Activated T-cell treated with anti-CD3 and anti-CD28 coated beads, Interleukin-2, amount 50 U/mL, for 72 hours (primary cell): ENCODE measurements at places on chromosomes 5 and 9.

- DNase-seq: peak; percentile 33
Measured at GRCh38 chr5:112691758-112692157, 45.9 kb upstream of the APC start.

DNA sequence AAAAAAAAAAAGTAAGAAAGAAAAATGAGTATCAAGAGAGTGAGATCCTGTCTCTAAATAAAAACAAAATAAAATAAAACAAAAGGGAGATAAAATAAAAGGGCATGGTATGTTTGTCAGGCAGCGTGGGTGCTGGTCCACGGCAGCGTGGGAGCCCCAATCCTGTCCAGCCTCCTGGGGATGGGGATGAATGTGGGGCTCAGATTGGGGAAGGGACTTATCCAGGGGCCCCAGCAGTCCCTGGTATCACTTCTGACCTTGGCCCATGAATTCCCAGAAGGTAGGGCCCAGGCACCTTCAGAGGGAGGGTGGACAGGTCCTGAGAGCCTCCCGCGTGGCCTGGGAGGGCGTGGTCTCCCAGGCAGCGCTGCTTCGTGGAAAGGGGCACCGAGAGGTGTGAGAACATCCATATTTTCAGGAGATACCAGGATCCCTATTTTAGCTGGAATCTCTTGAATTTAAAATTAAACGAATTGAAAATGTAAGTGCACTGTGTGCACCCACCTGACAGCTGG, 71.2 kb downstream of the ZNF354C start:
- DNase-seq: no peak

- no peak for DNase-seq
Measured at GRCh38 chr5:74587300-74587699, 53.2 kb downstream of the ENC1 start.

DNA sequence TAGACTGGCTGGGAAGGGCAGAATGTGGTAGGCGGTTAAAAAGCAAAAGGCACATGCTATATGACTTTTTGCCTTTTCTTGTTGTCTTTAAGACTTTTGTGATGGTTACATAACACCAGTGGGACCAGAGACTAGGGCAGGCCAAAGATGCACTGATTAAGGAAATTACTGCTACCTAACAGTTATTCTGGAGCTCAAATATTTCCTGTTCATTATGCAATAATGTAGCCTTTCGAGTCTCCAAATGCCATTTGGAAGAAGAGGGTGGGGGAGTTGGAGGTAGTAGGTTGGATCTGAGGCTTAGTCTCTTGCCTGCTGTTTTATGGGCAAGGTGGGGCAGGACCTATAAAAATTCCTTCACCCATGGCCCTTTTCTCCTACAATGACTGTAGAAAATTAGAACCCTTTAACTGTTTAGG, 51.7 kb downstream of the SH3GL2 start:
- DNase-seq: no peak

DNA sequence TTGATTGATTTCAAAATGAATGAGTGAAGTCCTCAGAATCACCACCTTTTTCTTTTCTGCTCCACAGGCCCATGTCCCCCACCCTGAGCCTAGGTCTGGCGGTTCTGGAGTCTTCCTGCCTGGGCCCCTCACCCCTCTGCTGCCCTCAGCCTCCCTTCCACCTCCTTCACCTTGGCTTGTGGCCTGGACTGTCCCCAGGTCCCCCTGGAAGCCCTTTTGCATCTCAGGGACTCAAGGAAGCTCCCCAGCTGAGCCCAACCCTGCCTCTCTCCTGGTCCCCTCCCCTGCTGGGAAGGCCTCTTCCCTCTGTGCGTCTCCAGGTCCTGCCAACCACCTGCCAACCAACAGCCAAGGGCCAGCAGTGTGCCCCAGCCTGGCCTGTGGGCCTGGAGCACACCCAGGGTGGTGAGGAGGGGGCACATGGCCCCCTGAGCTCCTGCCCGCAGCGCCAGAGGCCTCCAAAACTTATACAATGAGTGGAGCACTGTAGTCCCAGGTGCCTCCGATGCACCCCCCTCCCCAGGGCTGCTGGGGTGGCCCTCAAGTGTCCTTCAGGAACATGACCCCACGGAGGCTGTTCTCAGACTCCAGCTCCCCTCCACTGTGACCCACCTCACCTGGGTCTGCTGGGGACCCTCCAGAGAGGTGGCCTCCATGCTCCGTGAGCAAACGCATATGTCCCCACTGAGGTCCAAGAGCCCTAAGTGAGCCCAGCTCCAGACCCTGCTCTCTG, 20.3 kb downstream of the GLT6D1 start:
- DNase-seq: no peak

DNA sequence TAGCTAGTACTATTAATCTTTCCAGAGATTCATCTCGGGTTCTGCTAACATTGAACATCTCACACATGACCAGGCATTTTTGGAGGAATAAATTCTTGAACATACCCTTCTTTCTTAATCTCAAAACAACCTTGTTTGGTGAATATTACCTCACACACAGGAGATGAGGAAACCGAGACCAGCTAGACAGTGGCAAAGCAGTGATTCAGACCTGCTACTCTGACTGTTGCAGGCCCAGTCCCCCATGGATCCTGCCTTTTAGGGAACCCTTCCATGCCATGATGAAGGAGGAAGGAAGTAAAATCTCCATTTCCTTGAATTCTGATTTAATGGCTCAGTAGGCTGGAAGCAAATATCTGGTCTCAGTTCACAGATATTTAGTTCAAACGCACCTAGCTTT, 2.6 kb downstream of the PCSK5 start:
- no peak for DNase-seq

DNA sequence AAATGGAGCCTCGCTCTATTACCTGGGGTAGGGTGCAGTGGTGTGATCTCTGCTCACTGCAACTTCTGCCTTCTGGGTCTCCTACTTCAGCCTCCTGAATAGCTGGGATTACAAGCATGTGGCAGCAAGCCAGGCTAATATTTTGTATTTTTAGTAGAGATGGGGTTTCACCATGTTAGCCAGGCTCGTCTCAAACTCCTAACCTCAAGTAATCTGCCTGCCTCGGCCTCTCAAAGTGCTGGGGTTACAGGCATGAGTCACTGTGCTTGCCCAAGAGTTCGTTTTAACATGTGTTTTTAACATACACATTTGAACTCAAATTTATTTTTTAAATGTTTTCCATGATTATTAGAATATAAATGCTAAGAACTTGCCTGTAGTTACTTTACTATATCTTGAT, 34.2 kb downstream of the MARCHF6 start:
- DNase-seq: no peak

GRCh38 chr5:180862645-180863044, 1.6 kb upstream of the ZFP62 start:
- DNase-seq: no peak

DNA sequence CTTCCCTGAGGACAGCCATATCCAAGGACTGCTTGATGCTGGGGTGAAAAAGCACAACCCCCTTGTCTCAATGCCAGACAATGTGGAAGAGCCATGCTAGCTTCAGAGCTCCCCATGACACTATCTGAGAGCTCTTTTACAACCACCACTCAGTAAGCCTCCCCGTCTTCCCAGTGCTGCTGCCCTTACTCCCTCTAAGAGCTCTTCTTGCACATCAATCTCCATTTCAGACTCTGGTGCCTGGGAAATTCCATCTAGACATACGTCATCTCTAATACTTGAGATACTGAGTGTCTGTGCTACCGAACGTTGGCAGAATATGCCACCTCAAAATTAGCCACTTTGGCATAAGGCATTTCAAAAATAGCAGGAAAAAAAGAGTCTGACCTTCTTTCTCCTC, 94.5 kb downstream of the EDIL3 start:
- DNase-seq: no peak

DNA sequence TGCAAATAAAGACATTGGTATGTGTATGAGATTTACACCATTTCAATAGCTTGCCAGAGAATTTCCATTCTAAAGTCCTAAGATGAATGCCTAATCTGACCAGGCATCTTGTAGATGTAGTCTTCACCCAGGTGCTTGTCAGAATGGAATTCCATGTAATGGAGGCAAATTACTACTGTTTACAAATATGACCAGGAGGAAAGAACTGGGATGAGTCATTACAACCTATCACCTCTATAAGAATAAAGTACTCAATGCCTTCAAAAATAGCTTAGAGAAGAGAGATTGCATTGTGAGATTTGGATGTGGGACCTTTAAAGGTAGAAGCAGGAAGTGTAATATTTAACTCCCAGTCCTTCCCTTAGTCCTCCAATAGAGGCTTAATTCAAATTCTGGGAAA, 507.0 kb upstream of the PTGER4 start:
- DNase-seq: no peak

DNA sequence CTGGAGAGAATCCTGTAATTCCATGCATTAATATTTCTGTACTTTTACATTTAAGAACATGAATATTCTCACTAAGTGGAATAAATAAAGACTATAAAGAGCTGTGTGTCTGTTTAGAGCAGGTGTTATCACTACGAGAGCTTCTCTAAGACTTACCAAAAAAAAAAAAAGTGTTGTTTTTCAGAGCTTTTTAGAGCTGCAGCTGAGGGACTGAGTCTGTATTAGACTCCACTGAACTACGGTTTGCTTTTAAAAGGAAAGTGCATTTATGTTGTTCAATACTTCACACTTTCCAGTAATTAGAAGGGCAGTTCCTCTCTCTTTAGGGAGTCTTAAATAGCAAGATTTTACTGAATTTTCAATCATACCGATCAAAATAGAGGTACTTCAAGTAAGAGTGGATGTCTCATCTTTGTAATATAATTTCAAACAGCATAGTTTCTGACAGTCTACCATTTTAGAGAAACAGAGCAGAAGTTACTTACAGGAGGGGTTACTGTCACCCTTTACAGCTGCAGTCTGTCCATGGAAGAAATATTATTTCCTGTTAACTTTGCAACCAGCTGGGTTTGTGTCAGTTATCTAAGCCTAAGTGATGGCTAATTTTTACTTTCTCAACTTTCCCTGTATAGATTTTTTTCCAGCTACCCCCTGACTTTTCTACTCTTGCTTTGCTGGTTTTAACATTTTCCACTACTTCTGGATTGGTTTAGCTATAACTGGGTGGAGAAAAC, 2.4 kb downstream of the SYK start:
- DNase-seq: no peak

DNA sequence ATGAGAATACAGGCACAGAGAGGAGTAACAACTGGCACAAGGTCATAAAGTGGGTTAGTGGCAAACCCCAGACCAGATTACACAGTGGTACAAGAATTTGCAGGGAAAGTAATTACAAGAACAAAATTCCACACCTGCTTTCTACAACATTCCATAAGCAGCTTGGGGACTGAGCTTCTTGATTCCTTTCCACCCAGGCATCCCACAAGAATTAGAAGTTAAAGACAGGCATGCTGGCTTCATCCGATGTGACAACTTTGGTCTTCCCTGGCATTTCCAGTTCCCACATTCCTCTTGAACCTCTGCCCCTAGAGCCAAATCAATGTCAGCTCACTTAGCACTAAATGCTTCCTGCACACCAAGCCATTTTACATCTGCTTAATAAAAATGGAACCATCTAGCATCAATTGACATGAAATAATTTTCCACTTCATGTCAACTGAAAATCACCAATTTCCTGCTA, 435.8 kb upstream of the PAPPA start:
- no peak for DNase-seq

DNA sequence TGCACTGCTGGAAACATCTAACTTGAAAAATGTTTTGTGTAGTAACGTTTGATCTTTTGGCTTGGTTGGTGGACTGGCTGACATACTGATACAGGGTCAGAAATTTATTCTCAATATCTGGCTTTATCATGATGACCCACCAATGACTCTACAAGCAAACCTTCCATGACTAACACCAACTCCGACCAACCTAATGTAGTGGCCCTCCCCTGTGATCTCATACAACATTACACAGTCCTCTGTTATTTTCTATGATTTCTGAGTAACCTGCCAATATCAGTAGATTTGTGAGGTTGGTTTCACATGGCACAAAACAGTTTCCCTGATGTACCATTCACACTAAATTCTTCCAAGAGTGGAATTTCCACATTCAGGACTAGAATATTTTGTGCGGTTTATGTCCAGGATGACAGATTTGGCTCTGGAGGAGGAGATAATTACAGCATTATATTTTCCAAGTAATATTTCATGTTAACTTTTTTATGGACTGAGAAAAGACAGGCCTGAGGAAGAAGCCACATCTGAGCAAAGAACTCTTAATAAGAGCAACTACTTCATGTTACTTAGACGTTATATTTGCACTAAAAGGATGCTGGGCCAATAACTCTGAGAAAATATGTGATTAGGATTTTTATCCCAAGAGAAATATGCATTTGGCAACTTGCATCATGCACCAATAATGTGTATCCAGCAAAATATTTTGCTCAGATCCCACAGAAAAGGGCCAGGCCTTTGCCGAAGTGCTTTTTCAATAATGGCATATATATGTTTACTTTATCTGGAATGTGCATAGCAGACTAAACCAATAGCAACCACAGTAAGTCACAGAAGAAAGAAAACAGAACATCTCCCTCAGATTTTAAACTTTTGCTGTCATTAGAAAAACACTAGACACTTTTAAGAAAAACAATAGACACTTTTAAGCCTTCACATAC, 273.4 kb downstream of the KCNN2 start:
- no peak for DNase-seq

DNA sequence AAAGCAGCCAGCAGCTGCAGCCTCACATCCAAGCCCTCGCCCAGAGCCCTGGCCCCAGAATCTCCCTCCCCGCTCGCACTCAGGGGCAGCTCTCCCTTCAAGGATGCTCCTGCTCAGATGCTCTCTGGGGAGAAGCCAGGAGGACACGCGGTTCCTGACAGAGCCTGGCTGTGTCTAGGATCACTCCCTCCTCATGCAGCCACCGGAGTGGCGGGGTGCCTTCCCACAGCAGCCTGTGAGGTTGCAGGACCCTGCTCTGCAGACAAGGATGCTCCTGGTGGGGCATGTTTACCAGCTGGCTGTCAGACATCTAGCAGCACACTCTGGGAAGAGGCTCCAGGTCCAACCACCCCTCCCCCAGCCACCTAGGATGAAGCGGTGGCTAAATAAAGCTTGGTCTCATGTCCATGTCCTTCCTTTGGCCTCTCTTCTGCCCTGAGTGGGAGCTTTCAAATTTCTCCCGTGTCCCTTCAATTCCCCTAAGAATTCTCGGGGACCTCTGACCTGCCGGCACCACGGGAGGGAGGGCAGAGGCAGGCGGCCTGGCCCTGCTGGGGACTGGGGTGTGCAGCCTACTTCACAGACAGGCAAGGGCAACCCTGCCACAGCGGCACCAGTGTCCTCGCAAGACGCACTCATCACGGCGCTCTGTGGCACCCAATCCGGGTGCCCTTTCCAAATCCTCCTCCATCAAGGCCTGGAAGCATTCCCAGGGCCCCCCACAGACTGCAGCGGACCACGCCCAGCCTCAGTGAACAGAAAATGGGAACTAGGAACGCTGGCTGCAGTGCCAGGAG, 88.3 kb upstream of the SARDH start:
- DNase-seq: no peak

DNA sequence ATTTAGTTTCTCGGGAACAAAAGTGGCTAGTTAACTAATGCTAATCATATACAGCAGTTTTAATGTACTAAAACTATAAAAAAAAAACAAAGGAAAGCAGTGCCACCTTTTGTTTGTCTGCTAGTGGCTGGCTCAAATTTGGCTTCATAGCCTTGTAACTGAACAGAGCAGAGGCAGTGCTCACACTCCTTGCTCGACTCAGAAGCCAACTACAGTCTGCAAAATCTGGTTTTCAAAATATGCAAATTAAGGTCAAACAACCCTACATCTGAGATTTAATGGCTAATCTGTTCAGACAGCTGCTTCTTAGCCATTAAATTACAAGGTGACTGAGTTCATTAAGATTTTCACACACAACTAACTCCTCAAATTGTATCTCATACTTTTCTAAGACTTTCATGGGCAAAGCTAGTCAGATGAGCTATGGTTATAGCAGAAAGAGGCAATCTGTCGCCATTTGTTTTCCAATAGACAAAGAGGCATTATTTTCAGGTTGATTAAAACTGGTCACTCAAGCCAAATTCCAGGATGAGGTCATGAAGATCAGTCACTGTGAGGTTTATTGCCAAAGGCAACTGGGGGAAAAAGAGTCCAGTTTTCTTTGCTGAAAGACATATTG, 56.8 kb upstream of the EPB41L4A start:
- no peak for DNase-seq
